ENCODE measurements at places on chromosomes 1 and 21.

DNA sequence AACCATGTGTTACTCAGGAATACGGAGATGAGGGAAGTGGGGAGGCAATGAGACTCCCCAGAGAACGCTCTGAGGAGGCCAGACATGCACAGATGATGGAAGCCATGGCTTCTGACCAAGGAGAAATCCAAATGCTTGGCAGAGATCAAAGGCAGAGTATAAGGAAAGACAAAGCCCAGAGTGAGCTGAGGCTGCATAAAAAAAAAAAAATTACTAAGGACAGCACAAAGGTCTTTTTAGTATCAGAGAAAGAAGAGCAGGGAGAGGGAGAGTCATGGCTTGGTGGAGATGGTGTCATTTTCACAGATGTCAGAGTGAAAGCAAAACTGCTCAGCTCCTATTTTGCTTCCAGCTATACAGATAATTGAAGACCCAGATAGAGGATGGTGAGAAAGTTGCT, 8.1 kb upstream of the NCF2 start:
- no peak for DNase-seq

- DNase-seq: no peak
Observed at GRCh38 chr21:32306021-32306780, 7.5 kb downstream of the MRAP start.

DNA sequence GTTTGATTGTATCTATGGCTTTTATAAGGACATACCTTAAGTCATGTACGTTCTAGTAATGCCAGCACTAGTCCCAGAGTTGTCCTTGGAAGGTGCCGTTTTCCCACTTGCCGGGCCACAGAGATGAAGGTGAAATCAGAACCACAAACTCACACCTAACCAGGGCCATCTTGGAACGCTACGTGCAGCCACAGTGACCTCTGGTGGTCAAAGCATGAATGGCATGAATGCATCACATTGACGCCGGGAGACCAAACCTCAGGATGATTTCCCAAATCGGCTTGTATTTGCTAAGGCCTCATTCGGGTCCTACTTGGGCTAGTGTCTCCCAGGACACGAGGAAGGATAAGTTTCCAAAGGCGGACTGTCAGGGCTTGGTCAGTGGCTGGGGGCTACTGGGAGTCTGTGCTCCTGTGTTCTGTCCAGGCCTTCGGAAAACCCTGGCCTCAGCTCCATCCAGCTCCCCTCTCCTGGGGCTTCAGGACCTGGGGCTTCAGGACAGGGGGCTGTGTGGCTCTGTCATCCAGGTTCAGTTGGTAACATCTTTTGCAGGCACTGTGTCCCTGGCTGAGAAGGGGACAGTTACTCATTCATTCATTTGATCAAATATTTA, 260.5 kb downstream of the PRDM2 start:
- peak; percentile 38 for DNase-seq

DNA sequence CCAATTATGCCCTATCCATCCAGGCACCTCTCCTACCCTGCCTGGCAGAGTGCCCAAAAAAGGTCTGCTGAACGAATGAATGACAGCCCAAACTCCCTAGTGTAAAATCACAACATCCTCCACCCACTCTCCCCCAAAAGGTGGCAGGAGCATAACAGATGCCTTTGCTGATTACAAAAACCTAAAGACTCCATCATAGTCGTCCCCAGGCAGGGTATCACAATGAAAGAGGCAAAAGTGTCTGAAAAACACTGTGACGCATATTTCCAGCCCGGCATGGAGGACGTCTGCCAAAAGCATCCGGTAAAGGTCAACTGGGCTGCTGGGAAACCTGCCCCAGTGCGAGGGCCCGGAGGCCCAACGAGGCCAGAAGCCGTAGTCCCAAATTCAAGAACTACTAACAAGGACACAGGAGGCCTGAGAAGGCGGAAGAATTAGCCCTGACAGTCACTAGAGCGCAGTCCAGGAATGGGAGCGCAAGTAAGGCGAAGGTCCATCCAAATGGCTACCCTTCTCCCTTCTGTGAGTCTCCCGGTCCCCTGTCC, 576 bp downstream of the SMIM12 start:
- DNase-seq: no peak

GRCh38 chr1:61089338-61089737, 7.0 kb downstream of the NFIA start:
- no peak for DNase-seq

GRCh38 chr1:203202431-203203245, 16.1 kb upstream of the CHI3L1 start:
- DNase-seq: peak; percentile 17

DNA sequence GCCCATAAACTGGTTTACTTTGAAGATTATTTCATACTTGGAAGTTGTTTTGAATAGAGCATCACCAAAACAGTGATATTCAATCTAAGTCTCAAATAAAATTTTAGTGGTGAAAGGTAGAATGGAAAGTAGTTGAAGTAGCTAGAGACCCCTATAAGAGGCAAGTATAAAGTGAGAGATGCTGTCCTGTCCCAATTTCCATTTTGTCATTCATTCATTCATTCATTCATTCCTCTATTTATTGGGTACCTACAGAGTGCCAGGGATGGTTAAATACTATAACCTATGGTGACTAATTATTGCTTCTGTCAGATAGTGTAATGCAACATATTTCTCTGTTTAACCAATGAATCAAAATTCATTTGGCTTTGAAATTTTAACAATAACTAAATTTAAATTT, 32.7 kb downstream of the RRAGC start:
- no peak for DNase-seq

DNA sequence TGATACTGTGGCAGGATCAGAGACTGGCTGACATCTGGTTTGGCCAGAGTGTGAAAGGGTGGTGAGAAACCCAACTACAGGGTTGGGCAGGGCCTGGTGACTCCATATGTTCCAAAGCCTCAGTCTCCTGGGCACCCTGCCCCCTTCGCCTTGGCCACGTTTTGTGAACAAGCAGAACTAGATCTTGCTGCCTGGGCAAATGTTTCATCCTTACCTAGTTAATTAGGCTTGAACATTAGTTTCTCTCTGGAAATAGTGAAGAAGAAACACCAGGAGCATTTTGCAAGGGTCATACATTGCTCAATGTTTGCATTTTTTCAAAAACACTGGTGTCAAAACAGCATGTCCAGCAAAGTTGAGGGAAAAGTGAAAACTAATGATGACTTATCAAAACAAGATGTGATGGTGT, 60.5 kb downstream of the MAP3K7CL start:
- DNase-seq: no peak

DNA sequence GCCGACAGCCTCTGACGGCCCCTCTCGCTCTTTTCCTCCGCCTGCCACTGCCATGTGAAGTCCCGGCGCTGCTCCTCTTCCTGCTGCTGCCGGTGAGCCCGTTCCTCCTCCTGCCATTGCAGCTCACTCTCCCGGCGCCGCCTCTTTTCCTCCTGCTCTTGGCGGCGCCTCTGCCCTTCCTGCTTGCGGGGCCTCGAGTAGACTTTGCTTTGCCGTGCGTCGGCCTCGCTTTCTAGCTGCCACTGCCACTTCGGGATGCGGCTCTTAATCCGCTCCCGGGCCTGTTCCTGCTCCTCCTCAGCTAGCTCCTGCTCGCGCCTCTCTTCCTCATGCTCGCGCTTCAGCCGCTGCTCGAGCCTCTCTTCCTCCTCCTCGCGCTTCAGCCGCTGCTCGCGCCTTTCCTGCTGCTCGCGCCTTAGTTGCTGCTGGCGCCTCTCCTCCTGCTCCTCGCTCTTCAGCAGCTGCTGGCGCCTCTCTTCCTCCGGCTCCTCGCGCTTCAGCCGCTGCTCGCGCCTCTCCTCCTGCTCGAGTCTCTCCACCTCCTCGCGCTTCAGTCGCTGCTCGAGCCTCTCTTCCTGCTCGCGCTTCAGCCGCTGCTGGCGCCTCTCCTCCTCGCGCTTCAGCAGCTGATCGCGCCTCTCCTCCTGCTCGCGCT, 4.3 kb downstream of the TCHH start:
- peak; percentile 43 for DNase-seq

- DNase-seq: no peak
Observed at GRCh38 chr21:44971672-44971995, 31.8 kb downstream of the SLX9 start.

GRCh38 chr1:25800703-25801377, 847 bp downstream of the SELENON start:
- DNase-seq: no peak

- no peak for DNase-seq
Observed at GRCh38 chr1:199976496-199977144, 50.9 kb upstream of the NR5A2 start.

- DNase-seq: peak; percentile 27
Observed at GRCh38 chr21:28099001-28099705, 893.5 kb downstream of the LTN1 start.
